Cortex of kidney (tissue), 1 donor: ENCODE measurements at places on chromosomes 1 and 21.

GRCh38 chr1:241109039-241109438 is 248.0 kb downstream of the RGS7 start:
- no peak for DNase-seq

GRCh38 chr1:226061841-226062557 is 517 bp upstream of the H3-3A start:
- no peak for DNase-seq

DNA sequence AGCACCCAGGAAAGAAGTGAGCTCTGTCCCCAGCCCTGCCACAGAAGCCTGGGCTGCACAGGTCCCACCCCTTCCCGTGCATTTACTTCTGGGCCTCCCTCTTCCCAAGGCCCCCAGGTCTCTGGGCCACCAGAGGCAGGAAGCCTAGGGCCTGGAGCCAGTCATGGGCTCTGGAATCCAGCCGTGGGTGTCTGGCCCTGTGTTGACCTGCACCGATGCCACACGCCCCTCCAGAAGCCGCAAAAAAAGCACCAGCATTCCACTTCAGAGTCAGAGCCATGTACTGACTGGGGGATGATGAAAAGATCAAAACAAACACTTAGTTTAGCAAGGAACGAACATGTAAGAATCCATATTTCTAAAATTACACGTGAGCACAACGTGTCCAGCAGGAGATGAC is 141.7 kb downstream of the NPHP4 start:
- no peak for DNase-seq

GRCh38 chr21:15841856-15842564 is 112.2 kb downstream of the USP25 start:
- no peak for DNase-seq

- no peak for DNase-seq
Measured at GRCh38 chr1:66282343-66282852, 251.6 kb upstream of the SGIP1 start.

DNA sequence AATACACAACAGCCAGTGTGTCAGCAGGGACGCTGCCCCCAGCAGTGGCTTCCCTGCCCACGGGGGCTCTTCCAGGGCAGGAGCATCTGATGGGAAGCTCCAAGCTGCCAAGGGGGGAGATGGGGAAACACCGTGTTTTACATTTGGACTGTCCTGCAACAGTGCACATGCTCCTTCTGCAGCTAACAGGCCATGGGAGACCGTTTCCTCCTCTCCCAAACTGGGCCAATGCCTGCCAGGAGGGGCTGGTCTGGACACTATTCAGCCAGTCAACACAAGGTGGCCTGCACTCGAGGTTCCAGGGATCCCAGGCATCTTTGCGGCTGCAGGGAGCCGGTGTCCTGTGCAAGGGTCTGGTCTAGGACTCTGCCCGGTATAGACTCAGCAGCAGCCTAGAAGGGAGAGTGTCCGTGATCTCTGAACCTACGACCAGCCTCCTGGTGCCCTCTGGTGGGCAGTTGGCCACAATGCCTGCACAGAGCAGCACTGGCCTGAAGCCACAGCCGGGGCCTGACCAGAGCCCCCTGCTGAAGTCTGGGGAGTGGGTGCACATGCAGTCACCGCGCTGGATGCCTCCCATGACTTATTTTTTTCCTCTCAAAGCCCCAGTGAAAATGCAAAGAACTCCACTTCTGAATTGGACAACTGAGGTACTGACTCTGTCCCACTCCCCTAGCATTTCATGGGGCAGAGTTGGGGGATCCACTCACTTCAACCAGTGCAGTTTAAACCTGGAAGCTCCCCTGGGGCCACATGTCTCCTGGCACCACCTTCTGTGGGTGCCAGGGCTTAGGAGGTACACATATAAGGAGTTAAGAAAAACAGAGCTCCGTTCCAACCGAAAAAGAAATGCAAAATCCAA is 33.3 kb downstream of the RCC2 start:
- DNase-seq = no peak

DNA sequence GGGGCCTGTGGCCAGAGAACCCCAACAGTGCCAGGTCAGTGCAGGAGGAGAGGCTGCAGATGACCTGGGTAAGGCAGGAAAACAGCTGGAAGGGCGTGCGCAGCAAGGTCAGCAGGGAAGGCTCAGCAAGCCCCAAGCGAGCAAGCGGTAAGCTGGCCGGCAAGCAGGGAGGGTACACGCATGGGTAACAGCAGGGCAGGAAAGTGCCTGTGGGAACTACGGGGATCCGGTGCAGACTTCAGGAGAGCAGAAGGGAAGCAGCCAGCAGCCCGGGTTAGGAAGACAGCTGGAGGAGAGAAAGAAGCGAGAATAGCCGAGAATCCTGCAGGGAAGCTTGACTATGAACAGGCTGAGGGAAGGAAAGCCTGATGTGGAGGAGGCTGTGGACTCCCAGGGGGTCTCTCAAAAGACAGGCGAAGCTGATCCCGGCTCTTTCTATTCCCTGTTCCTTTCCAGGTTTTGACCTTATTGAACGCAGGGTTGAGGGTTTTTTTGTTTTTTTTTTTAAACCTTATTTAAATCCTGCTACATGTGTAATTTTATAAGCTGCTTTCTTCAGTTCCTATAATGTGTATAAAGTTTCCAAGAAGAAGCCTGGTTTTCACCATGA is 20.9 kb downstream of the UMODL1 start:
- no peak for DNase-seq

- DNase-seq = no peak
Measured at GRCh38 chr1:194052514-194053338, 866.3 kb upstream of the B3GALT2 start.

DNA sequence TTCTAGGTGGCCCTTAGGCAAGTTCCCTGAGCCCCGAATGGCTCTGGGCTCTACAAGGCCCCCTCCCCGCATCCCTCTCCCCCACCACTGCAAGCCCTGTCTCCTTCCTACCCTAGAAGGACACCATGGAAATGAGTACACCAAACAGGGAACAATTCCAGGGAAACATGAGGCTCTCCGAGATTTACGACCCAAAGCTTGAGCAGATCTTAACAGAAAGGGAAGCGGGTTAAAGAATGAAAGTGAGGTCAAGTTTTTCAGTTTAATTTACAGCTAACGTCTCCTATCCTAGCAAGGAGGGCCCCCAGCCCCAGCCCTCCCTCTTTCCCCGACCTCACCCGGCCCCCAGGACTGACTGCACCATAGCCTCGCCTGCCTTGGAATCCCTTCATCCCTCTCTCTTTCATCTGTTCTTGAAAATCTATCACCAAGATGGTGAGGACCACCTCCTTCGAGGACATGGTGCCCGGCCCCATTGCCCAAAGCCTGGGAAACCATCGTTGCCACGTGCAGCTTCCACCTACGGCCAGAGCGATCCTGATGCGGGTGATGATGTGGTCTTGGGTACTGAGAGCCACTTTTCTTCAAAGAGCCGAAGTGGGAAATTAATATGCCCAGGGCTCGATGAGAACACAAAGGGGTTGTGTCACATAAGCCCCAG is 30.5 kb downstream of the SIM2 start:
- no peak for DNase-seq

DNA sequence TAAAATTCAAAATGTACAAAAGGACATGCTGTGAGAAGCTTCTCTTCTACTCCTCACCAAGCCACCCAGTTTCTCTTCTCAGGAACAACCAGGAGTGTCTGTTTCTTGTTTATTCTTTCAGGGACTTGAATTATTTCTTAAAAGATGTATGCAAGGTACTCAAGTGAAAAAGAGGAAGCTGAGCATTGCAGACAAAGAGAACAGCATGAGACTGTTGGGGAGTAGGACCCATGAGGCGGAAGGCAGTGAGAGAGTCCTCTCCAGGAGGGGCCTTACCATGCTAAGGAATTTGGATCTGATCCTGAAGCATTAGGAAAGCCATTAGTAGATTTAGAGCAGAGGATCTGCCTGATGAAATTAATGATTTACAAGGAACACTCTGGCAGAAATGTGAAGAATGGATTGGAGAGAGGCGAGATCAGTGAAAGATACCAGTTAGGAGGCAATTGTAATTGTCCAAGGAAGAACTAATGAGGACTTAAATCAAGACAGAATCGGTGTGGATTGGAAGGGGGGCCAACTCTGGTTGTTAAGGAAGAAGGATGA is 14.7 kb upstream of the SSX2IP start:
- DNase-seq = no peak

DNA sequence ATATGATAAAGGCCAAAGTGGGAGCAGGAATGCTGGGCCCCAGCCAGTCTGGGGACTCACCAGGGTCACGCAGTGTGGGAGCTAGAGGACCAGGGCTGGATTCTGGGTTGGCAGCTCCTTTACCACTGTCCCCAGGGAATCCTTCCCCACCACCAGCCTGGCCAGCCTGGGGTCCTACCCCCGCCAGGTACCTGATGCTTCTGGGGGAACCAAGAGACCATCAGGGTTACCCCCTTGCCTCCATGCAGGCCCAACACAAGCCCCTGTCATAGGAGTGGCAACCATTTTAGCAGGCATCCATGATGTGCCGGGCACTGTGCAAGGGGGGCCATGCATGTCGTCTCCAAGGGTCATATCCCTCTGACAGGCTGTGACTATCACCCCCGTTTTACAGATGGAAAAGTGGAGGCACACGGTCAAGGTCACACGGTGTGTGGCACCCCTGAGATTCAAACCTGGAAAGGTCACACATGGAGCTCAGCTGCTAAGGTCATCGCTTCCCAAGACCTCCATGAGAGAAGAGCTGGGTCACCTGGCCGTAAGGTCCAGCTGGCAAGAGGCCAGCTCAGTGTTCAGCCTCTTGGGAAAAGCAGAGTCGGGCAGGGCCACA is 16.4 kb downstream of the RUNX3 start:
- no peak for DNase-seq

GRCh38 chr1:234604495-234605398 is 5.2 kb downstream of the IRF2BP2 start:
- no peak for DNase-seq

- no peak for DNase-seq
Measured at GRCh38 chr1:35178295-35178695, 14.7 kb downstream of the SFPQ start.

DNA sequence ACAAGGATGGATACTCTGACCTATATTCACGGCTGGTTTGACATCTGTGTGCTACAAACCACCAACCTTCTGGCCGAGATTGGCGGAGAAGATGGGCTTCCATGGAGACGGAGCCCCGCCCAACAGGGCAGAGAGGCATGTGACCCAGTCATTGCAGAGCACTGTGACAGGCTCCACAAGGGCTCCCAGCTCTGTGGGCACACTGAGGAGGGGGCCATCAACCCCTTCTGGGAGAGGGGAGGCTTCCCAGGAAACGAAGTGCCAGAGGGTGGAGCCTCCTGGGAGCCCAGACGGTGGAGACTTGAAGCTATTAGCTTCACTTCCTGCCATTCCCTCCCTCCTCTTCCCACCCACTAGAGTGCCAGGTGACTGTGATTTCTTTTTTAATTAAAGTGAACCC is 71.6 kb upstream of the IFFO2 start:
- DNase-seq = no peak

DNA sequence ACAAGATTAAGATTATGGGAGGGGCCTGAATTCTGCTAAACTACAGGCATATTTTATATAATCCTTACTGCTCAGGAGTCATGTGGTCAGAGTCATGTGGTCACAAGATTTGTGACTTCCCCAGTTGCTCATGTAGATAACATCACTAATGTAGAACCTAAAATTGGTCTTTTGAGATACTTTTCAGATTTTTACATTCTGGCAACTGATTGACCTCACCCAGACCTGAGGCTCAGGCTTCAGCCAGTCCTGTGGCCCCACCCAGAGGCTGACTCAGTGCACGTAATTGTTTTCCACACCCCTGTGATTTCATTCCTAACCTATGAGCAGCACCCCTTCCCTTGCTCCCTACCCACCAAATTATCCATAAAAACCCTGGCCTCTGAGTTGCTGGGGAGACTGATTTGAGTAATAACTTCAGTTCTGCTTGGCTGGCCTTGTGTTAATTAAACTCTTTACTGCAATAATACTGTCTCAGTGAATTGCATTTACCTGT is 41.7 kb upstream of the ZNF326 start:
- no peak for DNase-seq

- DNase-seq = no peak
Measured at GRCh38 chr1:93338387-93339146, 7.1 kb upstream of the DR1 start.

GRCh38 chr21:30605968-30606367 is 5.1 kb downstream of the KRTAP22-1 start:
- DNase-seq = no peak

GRCh38 chr1:145957443-145958319 is at the start of gene LIX1L:
LIX1L (minus strand) TSS chr1:145958017; CDS start chr1:145957927, 90 bp downstream.
- no peak for DNase-seq

- DNase-seq = no peak
Measured at GRCh38 chr1:203114202-203114601, 13.3 kb upstream of the ADORA1 start.

DNA sequence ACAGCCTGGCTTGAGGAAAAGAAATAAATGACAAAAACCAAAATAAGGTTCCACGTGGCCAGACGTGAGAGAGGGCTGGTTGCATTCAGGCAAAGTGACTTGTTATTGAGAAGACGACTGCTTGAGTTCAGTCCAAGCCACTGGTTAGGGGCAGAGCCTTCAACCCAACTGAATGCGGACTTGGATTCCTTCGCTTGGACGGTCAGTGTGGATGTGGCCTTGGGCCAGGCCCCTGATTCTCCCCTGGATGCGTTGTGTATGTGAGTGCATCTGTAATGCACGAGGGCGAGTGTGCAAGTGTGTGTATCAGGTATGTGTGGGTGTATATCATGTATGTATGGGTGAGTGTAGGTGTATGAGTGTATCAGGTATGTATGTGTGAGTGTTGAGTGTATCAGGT is 1.9 kb downstream of the PLA2G2F start:
- no peak for DNase-seq

DNA sequence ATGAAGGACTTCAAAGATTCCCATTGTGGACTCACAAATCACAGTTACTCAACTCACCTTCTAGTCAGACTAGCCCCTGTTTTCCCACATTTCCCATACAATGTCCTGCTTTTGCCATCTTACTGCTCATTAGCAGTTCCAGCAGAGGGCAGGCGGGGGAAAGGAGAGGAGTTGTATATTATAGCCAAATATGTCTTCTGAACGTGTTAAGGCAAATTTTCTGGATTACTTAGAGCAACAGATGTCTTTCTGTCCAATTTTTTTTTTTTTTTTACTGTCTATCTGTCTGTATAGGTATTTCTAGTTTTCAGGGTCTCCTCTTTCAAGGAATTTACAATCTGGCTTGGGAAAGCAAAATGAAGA is 29.9 kb upstream of the DDAH1 start:
- DNase-seq = no peak

GRCh38 chr1:1926886-1927660 is 8.0 kb upstream of the TMEM52 start:
- no peak for DNase-seq

GRCh38 chr1:34113887-34114286 is 51.1 kb downstream of the CSMD2 start:
- DNase-seq = no peak

- DNase-seq = no peak
Measured at GRCh38 chr1:171683870-171684269, 31.4 kb upstream of the MYOC start.

GRCh38 chr1:24138476-24139221 is 4.3 kb downstream of the IL22RA1 start:
- DNase-seq = no peak

DNA sequence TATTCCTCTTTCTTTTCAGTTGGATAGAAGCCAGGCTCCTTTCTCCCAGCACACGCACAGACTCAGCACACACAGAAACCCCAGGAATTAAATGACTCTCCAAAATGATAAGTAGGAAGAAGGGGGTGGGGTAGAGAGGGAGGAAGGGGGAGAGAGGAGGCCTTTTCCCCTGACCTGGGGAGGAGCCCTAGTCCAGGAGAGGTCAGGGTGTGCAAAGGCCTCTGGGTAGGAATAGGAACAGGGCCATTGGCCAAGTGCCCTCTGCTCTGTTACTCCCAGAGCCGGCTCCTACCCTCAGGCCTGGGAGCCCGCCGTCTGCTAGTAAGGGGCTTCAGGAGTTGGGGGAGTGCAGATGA is 35.6 kb upstream of the PUM1 start:
- no peak for DNase-seq
